ENCODE measurements at places on chromosomes 6 and 20.

GRCh38 chr20:49398401-49399144 is 83.9 kb downstream of the KCNB1 start:
- DNase-seq = no peak

DNA sequence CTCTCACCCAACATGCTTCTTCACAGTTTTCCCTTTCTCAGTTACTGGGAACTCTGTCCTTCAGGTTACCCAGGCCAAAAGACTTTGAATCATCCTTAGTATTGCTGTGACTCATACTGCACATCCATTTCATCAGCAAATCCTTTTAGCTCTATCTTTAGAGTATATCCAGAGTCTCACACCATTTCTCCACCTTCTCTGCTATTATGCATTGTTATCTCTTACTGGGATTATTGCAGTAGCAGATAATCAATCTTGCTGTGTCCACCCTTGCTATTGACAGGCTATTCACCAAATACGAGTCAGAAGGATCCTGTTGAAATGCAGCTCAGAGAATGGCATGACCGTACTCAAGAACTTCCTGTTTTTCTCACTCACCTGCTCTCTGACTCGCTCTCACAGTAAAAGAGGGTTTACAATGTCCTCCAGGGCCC is 57.3 kb downstream of the BCKDHB start:
- DNase-seq = peak; percentile 85

DNA sequence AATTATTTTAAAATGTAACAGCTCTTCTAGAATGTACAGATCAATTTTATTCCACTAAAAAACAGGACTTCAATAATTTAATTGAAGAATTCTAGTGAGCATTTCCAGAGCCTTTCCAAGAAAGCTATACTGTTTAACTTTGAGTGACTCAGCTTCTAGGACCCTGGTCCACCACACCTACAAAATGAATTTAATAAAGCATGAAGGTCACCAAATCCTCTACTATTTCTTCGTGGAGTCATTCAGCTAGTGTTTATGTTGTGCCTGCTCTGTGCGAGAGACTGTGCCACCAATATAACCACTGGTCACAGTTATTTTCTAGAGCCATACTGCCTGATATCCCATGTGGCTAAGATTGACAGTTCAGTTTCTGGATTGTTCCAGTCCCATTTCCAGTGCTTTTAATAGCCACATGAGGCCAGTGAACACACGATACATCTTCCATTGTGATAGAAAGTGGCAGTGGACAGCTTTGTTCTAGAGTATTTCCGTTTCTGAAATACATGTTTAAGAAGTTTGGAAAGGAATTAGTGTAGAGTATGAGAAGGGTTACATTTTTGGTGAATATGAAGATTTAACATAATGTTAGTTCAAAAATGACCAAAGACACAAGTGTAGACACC is 160.7 kb downstream of the MTHFD1L start:
- DNase-seq = no peak

DNA sequence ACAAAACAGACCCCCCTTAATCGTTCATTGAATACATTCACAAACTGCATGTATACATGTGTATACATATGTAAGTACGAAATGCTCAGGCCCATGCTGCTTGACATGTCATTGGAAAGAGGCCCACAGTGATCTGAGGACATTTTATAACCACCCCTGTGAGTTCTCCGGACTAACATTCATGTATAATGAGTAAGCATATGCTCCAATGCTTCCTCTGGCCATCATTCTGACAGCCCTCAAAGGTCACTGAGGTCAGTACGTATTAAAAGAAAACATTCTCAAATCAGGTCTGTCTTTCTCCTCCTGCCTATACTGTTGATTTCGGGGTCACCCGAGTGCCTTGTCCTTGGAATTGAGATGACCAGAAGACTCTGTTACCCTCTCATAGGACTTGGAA is 54.9 kb downstream of the TENT5A start:
- peak; percentile 64 for DNase-seq

- no peak for DNase-seq
Measured at GRCh38 chr6:124459268-124459667, 503.0 kb upstream of the RNF217 start.

- peak; percentile 80 for DNase-seq
Measured at GRCh38 chr6:116682334-116682712, 1.3 kb downstream of the KPNA5 start.

GRCh38 chr6:45710304-45710821 is 305.3 kb downstream of the CLIC5 start:
- no peak for DNase-seq

Data from amniotic epithelial cell (primary cell).